ENCODE measurements at places on chromosomes 3 and 15. TPM values are rescaled to one million over a fixed set of nuclear protein-coding genes. Genes with fewer than 3 reads are reported as not detected.

DNA sequence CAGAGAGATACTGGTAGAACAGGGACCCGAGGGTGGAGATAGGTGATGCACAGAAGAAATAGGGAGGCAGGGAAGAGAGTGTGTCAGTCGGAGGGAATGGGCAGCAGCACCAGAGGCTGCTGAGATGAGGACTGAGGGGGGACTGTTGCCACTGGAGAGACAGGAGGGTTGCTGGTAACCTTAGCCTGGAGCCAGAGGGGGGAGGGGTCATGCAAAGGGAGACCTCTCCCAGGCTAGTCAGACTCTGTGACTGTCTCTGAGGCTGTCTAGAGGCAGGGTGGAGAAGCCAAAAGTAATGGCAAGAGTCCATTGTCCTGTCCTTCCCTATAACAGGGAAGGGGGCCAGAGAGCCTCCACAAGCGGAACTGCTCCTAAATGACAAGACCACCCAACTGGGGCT lies 2.1 kb upstream of the DLEC1 start:
- no peak overlapping the region for H3K4me3 ChIP-seq
- peak overlapping the region; percentile 95 for H3K27ac ChIP-seq
- no peaks in the 10 kb centered on the region for H3K27me3 ChIP-seq
- peaks cover 14% of the 10 kb centered on the region for H3K36me3 ChIP-seq
- H3K4me1 ChIP-seq = peaks cover 46% of the 10 kb centered on the region

GRCh38 chr3:181698263-181698954 lies 13.3 kb upstream of the SOX2 start:
- peaks cover 2% of the 10 kb centered on the region for H3K36me3 ChIP-seq
- H3K27ac ChIP-seq = no peak overlapping the region
- no peak for DNase-seq
- peaks cover 15% of the 10 kb centered on the region for H3K4me1 ChIP-seq

The PLCL2 gene
- total RNA-seq = 50.9 TPM

DNA sequence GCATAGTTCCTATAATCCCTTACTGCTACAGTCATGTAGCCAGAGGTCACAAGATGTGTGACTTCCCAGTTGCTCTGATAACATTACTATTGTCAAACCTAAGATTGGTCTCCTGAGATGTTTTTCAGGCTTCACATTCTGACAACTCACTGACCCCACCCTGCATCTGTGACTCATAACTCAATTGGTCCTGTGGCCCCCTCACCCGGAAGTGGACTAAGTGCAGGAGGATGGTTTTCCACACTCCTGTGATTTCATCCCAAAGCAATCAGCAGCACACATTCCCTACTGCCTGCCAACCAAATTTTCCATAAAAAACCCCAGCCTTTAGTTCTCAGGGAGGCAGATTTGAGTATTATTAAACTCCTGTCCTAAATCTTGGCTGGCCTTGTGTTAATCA lies 564.9 kb upstream of the ZNF385D start:
- no peaks in the 10 kb centered on the region for H3K36me3 ChIP-seq
- H3K27me3 ChIP-seq = no peaks in the 10 kb centered on the region
- H3K4me1 ChIP-seq = no peaks in the 10 kb centered on the region
- no peak for DNase-seq
- no peak overlapping the region for H3K27ac ChIP-seq

DNA sequence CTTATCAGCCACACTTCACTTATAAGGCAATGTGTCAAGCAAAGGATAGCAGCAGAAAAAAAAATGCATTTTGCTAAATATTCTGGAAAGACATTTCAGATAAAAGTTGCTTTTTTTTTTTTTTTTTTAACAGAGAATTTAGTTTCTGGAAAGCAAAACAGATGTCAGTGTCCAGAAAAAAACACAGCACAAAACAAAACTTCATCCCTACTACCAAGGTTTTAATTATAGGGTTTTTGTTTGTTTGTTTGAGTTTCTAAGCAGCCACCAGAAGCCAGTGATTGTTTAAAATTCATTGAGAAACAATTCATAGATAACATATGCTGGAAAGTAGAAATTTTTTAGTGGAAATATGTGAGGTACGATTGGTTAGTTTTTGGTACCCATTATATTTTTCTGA lies 1202.7 kb downstream of the OTOL1 start:
- no peak overlapping the region for H3K27ac ChIP-seq
- no peaks in the 10 kb centered on the region for H3K4me1 ChIP-seq
- DNase-seq = no peak
- H3K4me3 ChIP-seq = no peak overlapping the region

- no peaks in the 10 kb centered on the region for H3K36me3 ChIP-seq
- DNase-seq = no peak
- no peaks in the 10 kb centered on the region for H3K4me1 ChIP-seq
- H3K27ac ChIP-seq = no peak overlapping the region
- no peaks in the 10 kb centered on the region for H3K27me3 ChIP-seq
- no peak overlapping the region for H3K4me3 ChIP-seq
Measured at GRCh38 chr3:41330465-41330864, 131.2 kb downstream of the CTNNB1 start.

GRCh38 chr3:37991823-37992222 lies 1.2 kb downstream of the VILL start:
- no peaks in the 10 kb centered on the region for H3K27me3 ChIP-seq
- H3K4me1 ChIP-seq = peaks cover 42% of the 10 kb centered on the region
- H3K36me3 ChIP-seq = peaks cover 19% of the 10 kb centered on the region
- no peak overlapping the region for H3K27ac ChIP-seq

The C2CD4A gene
- not detected for total RNA-seq

GRCh38 chr3:105997800-105998526 lies 129.2 kb upstream of the CBLB start:
- H3K36me3 ChIP-seq = peaks cover 10% of the 10 kb centered on the region
- DNase-seq = no peak
- H3K4me3 ChIP-seq = no peak overlapping the region
- no peak overlapping the region for H3K27ac ChIP-seq
- H3K4me1 ChIP-seq = no peaks in the 10 kb centered on the region
- no peaks in the 10 kb centered on the region for H3K27me3 ChIP-seq
